ENCODE measurements at places on chromosomes 4 and X.
A peak's percentile ranks its signal among the peaks of the same experiment; 100 is the strongest.

DNA sequence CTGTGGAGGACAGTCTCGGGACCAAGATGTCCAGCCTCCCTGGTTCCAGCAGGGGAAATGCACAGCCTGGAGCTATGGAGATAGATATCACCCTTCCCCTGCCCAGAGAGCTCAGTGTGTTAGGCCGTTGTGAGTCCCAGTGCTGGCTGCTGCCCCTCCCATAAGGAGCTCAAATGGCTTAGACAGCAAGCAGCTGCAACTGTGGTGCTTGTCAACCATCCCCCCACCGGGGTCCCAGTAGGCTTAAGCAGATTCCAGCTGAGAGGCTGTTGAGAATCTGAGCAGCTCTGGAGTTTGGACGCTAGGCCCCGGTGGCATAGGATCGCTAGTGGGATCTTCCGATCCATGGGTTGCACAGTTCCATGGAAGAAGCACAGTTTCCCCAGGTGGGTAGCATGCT, 181.8 kb upstream of the POF1B start:
- no peak for DNase-seq

DNA sequence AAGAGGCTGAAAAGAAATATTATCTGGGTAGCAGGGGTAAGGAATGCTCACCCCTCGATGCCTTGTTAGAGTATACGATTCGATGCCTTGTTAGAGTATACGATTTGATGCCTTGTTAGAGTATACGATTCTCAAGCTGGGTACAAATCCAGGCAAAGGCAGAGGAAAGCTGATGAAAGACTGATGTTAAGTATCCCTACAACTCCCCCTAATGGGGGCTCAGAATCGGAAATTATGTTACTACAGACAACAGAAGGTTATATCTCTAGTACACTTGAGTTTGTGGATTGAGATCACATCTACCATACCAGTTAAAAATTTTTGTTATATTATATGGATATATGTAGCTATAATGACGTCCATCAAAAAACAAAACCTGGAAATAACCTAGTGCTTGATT, 4.8 kb downstream of the LRRC66 start:
- DNase-seq, result no peak

- peak; percentile 44 for DNase-seq
These were observed 308.0 kb downstream of the PPP3CA start for GRCh38 chr4:101039367-101039766.

GRCh38 chrX:12972243-12972642, 2.7 kb upstream of the TMSB4X start:
- no peak for DNase-seq

- DNase-seq, result no peak
These were observed 97.9 kb upstream of the EOLA2 start for GRCh38 chrX:150036181-150036580.

- DNase-seq, result no peak
These were observed 350.1 kb downstream of the GRXCR1 start for GRCh38 chr4:43242606-43243005.

- DNase-seq, result no peak
These were observed 72.7 kb downstream of the AFF2 start for GRCh38 chrX:148573119-148573518.

GRCh38 chr4:84484236-84484635, 14.9 kb downstream of the NKX6-1 start:
- no peak for DNase-seq

- DNase-seq, result no peak
These were observed 75.8 kb upstream of the IQCM start for GRCh38 chr4:149891426-149891825.

DNA sequence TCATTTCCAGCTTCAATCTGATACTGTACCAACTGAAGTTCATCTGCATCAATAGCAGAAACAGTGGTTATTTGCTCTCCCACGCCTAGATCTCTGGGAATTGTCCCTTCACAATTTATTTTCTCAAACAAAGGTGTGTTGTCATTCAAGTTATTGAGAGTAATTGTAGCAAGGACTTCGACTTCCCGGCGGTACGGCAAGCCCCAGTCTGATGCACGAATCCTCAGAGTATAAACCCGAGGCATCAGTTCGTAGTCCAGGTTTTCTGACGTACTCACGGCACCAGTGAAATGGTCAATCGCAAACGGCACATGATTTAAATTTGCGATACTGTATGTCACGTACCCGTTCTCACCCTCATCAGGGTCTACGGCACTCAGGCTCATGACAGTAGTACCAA, 15.7 kb downstream of the FAT1 start:
- no peak for DNase-seq

DNA sequence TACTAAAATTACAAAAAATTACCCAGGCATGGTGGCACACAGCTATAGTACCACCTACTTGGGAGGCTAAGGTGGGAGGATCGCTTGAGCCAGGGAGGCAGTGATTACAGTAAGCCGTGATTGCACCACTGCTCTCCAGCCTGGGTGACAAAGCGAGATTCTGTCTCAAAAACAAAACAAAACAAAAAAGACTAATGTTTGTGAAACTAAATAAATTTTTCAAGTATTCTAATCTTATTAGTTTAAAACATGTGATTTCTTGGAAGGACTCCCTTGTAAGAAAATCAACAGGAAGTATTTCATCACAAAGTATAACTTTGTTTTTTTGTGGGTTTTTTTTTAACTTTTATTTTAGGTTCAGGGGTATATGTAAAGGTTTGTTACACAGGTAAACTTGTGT, 89.6 kb downstream of the EGF start:
- DNase-seq, result no peak

DNA sequence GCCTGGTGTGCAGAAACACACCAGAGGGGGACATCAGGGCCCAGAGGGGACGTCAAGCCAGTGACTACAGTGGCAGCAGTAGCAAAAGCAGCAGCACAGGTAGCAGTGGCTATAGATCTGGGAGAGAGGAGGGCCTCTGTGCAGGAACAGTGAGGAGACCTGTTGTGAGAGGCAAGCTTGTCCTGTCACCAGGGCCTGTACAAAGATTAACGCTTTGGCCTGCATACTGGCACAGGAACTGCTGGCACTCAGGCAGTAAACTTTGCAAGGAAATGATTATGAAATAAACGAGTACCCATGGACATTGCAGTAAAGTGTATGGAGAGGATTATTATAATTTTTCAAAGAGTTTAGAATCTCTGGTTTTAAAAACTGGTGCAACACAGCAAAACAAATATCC, 5.5 kb upstream of the PHF8 start:
- no peak for DNase-seq

DNA sequence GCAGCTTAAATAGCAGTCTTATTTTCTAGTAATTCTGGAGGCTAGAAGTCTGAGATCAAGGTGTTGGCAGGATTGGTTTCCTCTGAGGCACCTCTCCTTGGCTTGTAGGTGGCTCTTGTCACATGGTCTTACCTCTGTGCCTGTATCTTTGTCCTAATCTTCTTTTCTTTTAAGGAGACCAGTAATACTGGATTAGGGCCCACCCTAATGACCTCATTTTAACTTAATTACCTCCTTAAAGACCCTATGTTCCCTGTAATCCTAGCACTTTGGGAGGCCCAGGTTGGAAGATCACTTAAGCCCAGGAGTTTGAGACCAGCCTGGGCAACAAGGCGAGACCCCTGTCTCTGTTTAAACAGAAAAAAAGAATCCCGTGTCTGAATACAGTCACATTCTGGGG, 38.9 kb downstream of the ARHGAP10 start:
- no peak for DNase-seq

- DNase-seq, result no peak
These were observed 11.2 kb upstream of the SPARCL1 start for GRCh38 chr4:87540146-87541058.

DNA sequence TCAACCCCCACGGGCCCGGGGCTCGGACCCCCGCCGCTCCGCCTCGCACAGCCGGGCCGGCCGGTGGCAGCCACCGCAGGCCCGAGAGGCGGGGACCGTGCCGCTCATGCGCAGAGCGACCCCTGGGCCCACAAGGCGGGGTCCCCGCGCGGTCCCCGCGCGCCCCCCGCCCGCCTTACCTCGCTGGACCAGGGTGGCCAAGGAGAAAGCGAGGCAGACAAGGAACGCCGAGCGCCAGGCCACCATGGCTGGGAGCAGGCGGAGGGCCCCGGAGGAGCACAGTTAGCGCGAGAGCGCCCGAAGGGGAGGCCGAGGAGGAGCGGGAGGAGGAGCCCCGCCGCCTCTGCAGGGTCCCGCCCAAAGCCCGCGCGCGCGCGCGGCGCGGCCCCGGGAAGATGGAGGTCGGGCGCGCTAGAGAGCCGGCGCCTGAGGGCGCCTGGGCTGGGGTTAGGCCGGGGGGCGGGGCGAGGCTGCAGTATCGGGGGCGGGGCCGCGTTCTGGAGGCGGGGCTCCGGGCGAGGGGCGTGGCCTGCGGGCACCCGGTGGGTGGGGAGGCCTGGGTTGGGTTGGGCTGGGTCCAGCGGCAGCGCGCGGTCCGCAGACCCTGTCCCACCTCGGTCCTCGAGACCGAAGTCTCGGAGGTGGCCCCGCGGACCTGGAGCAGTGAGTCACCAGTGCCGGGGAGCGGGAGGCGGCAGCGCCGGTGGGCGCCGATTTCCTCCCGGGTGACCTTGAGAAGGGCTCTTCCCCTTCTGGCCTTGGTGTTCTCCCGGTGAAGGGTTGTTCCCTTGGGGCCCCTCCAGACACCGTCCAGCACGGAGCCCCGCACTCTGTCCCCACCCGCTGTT, at the start of gene CD99L2:
TSS of gene CD99L2 (minus strand) at position 326 of the 848 bp plus-strand sequence. CDS start at position 246, 80 bp downstream.
- DNase-seq, result peak; percentile 93

GRCh38 chr4:17584521-17585213, 7.7 kb downstream of the LAP3 start:
- no peak for DNase-seq

DNA sequence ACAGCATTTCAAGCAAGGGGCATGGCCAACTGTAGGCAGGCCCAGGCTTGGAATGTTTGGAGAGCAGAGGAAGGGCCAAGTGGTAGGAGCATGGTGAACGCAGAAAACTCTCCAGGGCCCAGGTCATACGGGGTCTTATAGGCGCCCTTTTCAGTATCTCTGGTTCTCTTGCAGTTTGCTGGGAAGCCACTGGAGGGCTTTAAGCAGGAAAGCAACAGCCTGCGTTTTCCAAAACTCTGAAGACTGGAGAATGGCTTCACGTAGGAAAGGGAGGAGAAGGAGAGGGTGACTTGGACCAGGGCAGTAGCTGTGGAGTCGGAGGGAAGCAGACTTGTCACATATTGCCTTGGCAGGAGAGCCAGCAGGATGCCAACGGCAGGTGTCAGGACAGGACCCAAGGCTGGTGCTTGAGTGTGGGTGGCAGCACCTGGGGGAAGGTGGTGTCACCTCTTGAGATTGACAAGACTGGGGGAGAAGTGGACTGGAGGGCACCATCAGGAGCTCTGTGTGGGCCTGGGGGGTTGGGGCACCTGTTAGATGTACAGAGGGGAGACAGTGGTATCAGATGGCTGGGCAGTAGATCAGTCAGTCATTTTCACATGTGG, 21.9 kb downstream of the TKTL1 start:
- no peak for DNase-seq

GRCh38 chr4:114598191-114599121, at the start of gene UGT8:
Gene UGT8 (plus strand): TSS chr4:114598807. CDS start chr4:114622881, 24,074 bp downstream.
- DNase-seq, result peak; percentile 61

GRCh38 chr4:931194-931959, 739 bp downstream of the GAK start:
- DNase-seq, result peak; percentile 45

- peak; percentile 54 for DNase-seq
These were observed 4.5 kb downstream of the DTHD1 start for GRCh38 chr4:36285784-36286480.

DNA sequence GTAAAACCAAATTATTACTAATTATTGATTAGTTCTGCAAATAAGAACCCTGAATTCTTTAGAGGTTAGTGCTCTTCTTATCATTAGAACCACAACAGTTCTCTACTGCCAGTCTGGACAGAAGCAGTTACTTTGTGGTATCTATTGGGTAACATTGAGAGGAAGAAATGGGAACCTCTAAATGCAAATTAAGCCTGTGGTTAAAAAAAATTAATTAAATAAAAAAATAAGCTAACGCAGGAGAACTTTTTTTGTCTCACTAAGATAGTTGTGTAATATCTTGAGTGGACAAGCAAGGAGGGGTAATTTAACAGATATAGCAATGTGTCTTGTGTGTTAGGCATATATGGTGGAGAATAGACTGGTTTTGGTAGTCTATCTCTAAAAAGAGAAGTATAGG, 32.9 kb upstream of the TET2 start:
- no peak for DNase-seq

DNA sequence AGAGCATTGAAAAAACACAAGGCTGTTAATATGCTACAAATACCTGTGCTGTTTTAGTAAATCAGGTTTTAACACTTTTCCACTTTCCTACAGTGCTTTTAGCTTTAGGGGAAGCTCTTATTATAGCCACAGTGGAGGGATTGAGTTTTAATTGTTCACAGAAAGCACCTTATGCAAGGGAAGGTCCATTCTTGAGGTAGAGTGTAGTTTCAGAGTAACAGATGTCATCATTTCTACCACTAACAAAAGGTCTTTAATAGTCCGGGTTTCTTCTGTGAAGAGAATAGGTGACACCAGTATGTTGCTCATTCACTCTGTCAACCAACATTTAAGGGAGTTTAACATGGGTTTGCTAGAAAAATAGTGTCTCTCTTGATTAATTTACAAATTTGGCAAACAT, 104.4 kb downstream of the STIM2 start:
- DNase-seq, result no peak

DNA sequence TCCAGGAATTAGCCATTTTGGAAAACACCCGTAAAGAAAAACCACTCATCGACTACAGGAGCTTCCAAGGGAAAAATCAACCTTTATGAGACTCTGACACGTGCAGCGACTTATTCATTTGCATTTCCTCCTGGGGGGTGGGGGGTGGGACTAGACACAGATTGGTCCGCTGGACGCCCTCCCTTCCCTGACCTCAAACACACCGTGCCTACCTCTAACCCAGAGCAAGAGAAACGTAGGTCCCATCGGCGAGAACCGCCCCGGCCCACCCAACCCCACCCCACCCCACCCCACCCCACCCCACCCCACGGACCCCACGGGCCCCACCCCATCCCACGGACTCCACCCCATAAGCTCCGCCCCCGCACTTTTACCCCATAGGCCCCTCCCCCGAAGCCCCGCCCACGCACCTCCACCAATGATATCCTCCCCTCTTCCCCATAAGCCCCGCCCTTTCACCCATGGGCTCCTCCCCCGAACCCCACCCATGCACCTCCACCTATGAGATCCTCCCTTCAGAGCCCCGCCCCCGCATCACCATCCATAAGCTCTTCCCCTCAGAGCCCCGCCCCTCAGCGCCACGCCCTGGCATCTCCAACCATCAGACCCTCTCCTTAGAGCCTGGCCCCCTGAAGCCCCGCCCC, 1.1 kb downstream of the GTPBP6 start:
- DNase-seq, result peak; percentile 98

GRCh38 chr4:3040452-3041191, 33.7 kb downstream of the HTT-AS start:
- DNase-seq, result no peak

DNA sequence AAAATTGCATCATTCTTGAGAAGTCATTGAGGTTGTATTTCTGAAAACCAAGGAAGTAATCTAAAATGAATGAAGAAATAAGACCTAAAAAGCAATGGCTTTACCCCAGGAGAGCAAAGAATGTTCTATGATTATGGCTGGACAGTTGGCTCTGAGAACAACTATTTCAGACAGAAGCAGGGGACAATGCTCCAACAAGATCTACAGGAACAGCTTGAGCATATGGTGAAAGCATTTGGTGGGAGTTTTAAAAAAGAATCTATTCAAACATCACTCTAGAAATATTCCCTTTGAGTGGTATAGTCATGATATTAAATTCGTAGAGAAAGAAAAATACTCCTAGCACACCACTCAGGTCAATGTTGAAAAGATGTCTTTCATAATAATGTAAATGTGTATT, 26.7 kb downstream of the DYNLT3 start:
- no peak for DNase-seq

- no peak for DNase-seq
These were observed 19.8 kb upstream of the LGI2 start for GRCh38 chr4:25050370-25051078.

GRCh38 chr4:99811850-99812249, 4.8 kb upstream of the DAPP1 start:
- DNase-seq, result peak; percentile 75
